ENCODE measurements at places on chromosomes 7 and 10.

- DNase-seq = no peak
Observed at GRCh38 chr7:92731335-92732063, 104.9 kb downstream of the CDK6 start.

DNA sequence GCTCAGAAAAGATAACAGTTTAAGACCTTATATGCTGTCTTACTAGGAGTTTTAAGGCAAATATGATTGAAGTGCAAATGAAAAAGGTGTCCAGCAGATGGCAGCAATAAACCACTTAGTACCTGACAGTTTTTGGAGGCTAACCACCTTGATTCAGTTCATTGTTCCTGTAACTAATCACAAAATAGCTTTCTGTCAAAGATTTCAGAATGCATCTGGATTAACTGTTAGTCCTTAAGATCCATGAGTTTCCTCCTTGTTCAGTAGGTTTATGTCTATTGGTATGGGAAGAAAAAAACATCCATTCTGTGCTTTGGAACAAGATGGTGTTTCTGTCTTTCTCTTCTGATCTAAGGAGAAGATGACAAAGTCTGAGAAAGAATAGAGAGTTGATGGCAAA, 46.6 kb downstream of the CCSER2 start:
- peak; percentile 61 for DNase-seq

DNA sequence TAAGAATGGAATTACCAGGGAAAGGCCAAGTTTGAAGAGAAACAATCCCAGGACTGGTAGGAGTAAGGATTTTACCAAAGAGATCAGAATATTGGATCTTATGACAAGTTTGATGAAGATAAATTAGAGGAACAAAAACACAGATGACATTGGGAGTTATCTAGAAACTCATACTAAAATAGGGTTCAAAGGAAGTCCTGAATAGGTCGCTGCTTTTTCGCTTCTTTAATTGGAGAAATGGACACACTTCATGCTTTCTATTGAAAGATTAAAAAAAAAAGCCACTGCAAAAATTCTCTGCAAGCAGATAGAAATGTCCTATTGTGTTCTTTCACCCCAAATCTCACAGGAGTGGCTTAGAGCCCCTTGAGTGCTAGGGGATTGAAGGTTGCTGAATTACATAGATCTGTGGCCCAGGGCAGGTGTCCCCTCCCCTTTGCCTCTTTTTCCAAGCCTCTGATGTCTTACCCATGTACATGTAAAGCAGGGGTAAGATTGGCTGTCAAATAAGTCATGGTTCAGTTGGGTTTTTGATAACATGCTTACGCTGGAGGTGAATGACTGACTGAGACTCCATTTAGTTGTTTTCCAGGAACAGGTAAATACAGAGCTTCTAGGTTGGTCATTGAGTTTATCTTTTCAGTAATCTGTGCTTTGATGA, 152.0 kb downstream of the OR13A1 start:
- DNase-seq = no peak

DNA sequence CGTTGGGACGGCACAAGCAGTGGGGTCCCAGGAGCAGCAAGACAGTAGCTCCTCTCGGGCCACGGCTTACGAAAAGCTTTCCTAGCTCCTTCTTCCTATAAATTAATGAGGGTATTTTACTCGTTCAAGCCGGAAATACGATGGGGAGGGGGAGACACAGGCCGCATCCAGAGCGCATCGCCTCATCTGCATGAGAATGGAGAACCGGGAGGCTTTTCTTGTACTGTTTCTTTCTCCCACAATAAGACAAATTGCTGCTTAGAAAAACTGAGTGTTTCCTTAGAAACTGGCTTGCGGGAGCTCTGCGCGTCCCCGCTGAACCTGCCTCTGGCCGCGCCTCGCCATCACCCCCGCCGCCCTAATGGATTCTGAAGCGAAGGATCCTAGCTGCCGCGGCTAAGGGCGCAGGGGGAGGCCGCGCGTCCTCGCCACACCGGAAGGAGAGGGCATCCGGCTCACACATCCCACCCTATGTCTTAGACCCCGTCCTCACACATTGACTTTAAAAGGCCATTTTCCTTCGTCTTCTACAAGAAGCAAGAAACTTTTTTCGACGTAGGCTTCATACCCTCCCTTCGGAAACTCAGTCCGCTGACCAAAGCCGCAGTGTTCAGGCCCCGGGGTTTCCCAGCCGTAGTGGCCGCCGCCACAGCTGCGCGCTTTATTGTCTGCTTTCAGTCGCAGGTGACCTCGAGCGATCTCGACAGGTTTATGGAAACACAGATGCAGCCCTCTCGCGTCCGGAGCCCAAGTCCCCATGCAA, 8.8 kb downstream of the NXPH1 start:
- no peak for DNase-seq

- DNase-seq = no peak
Observed at GRCh38 chr10:12981570-12981969, 19.9 kb downstream of the CCDC3 start.
